Esophagus muscularis mucosa (tissue), 4 donors: ENCODE measurements at places on chromosomes 16 and 17. TPM values are rescaled to one million over a fixed set of nuclear protein-coding genes. Genes with fewer than 3 reads are reported as not detected.

KRTAP4-5 gene
- not detected for total RNA-seq

CXCL16 gene
- 8.0 TPM for total RNA-seq

ADCY9 gene
- 35.8 TPM for total RNA-seq

SPNS2 gene
- 18.2 TPM for total RNA-seq

FOXN1 gene
- total RNA-seq: not detected

KCNAB3 gene
- total RNA-seq: 0.50 TPM

SAP30BP gene
- 81.3 TPM for total RNA-seq

BCAR1 gene
- 45.7 TPM for total RNA-seq

- H3K36me3 ChIP-seq: no peaks in the 10 kb centered on the region
- no peak overlapping the region for H3K4me3 ChIP-seq
- no peaks in the 10 kb centered on the region for H3K27me3 ChIP-seq
- no peaks in the 10 kb centered on the region for H3K4me1 ChIP-seq
- H3K27ac ChIP-seq: no peak overlapping the region
- DNase-seq: no peak
Observed at GRCh38 chr16:69499541-69500230, 66.1 kb upstream of the NFAT5 start.

GRCh38 chr17:64244165-64244564 lies 18.9 kb downstream of the TEX2 start:
- H3K4me3 ChIP-seq: no peak overlapping the region
- H3K27ac ChIP-seq: no peak overlapping the region
- no peaks in the 10 kb centered on the region for H3K27me3 ChIP-seq
- DNase-seq: no peak
- H3K36me3 ChIP-seq: no peaks in the 10 kb centered on the region

DNA sequence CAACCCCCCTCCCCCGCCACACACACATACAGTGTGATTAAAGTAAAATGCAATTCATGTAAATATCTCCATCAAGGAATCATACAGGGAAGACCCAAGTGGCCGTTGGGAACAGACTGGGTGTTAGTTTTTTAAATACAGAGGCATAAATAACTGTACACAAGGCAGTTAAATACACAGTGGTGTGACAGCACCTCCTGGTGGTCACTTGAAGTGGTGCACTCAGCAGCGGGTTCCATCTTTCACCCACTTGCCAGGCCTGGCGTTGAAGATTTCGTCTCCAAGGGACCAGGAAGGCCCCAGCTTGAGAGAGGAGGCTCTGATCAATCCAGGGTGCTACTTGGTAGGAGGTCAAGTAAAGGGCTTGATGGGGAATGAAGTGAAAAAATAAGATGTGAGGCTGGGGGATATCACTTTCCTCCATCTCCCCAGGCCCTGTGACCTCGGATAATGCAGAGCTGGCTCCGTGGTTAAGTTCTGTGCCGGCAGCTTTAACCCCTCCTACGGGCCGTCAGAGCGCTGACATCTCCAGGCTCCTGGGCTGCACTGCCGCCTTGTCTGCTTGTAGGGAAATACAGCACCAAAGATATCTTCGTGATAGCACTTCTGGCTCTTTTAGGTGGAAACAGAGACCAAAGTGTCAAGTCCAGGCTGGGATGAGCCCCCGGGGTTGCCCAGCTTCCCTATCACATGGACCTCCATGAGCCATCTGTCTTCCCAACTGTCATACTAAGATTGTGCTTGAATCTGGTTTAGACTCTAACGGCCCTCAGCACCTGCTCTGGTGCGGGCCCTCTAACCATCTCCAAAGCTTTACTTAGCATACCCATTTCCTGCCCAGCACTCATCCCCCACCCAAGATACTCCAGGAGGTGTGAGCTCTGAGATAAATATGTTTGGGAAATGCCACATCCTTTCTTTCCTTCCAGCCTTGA lies 20.7 kb downstream of the LGALS9 start:
- H3K27me3 ChIP-seq: peaks cover 10% of the 10 kb centered on the region
- H3K27ac ChIP-seq: no peak overlapping the region
- peaks cover 8% of the 10 kb centered on the region for H3K4me1 ChIP-seq
- H3K4me3 ChIP-seq: no peak overlapping the region
- DNase-seq: no peak

- H3K27me3 ChIP-seq: no peaks in the 10 kb centered on the region
- no peaks in the 10 kb centered on the region for H3K4me1 ChIP-seq
- no peak overlapping the region for H3K4me3 ChIP-seq
- no peak overlapping the region for H3K27ac ChIP-seq
Observed at GRCh38 chr17:80397686-80398085, 17.3 kb upstream of the ENDOV start.

DNA sequence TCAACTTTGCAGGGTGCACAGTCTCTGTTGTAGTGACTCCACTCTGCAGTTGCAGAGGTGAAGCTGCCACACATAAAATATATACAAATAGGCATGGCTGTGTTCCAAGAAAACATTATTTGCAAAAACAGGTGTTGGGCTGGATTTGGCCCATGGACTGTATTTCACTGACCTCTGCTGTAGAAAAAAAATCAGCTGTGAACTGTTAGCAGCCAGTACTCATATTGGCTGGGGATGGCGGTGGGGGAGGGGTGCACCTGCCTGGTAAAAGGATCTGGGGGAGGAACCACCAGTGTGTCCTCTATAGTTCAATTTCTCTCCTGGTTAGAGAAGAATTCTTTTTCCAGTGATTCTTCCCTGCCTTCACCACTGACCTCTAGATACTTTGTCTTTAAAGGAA lies 50.0 kb downstream of the SHISA9 start:
- DNase-seq: no peak
- H3K4me1 ChIP-seq: no peaks in the 10 kb centered on the region
- H3K27ac ChIP-seq: no peak overlapping the region
- H3K27me3 ChIP-seq: no peaks in the 10 kb centered on the region
- no peak overlapping the region for H3K4me3 ChIP-seq
- no peaks in the 10 kb centered on the region for H3K36me3 ChIP-seq

GRCh38 chr16:47848421-47849109 lies 307.2 kb downstream of the ABCC12 start:
- H3K36me3 ChIP-seq: no peaks in the 10 kb centered on the region
- H3K4me1 ChIP-seq: no peaks in the 10 kb centered on the region
- H3K27me3 ChIP-seq: no peaks in the 10 kb centered on the region
- H3K27ac ChIP-seq: no peak overlapping the region
- peak; percentile 75 for DNase-seq

DNA sequence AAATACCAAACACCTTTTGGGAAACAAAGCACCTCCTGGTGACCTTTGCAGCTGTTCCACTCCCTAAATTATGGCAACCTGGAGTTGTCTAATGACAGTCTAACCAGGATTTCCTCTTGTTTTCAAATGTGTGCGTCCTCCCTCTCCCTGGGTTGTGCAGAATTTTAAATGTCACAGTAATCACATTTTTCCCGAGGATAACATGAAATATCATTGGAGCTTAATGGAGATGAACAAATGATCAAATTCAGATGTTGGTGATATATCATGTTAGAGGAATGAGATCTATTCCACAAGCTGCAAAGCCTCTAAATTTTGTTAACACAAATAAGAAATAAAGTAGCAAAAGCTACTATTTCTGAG lies 86.9 kb upstream of the HLF start:
- H3K27me3 ChIP-seq: no peaks in the 10 kb centered on the region
- no peak overlapping the region for H3K27ac ChIP-seq
- no peaks in the 10 kb centered on the region for H3K36me3 ChIP-seq

DNA sequence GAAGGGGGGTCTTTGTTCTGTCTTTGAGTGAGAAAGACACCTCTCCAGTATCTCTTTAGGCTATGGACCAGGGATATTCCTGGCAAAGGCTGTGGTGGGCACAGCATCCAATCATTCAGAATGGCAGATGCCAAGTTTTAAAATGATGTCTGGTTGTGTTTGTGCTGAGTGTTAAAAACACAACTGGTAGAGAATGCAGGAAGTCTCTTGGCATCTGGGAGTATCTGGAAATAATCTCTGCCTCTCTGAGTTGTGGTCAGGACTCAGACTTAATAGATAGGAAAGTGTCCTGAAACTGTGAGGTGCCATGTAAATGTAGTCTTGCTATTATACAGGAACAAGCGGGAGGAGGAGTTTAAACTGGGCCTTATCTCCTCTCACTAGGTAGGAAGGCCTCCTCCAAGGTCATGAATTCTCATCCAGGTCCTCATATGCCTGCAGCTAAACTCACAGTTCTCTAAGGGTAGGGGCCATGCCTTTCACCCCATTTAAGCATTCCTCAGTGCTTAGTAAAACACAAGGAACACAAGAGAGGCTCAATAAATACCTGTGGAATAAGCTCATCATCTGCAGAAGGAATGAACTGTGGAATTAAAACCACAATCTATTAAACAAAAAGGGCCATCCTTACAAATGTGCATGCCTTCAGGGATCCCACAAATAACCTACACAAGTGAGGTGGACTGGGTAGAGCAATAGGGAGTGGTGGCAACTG lies 317.6 kb downstream of the CBLN1 start:
- no peaks in the 10 kb centered on the region for H3K27me3 ChIP-seq
- no peak for DNase-seq
- H3K4me3 ChIP-seq: no peak overlapping the region
- H3K27ac ChIP-seq: no peak overlapping the region
- H3K36me3 ChIP-seq: no peaks in the 10 kb centered on the region

GRCh38 chr16:20401066-20401465 lies 3.5 kb downstream of the PDILT start:
- H3K4me1 ChIP-seq: no peaks in the 10 kb centered on the region
- DNase-seq: no peak
- no peaks in the 10 kb centered on the region for H3K36me3 ChIP-seq
- no peaks in the 10 kb centered on the region for H3K27me3 ChIP-seq
- H3K4me3 ChIP-seq: no peak overlapping the region

GRCh38 chr16:53071748-53072301 lies 17.0 kb downstream of the CHD9 start:
- H3K4me1 ChIP-seq: peaks cover 30% of the 10 kb centered on the region
- no peaks in the 10 kb centered on the region for H3K27me3 ChIP-seq
- H3K4me3 ChIP-seq: peak overlapping the region; percentile 13
- no peak for DNase-seq
- no peaks in the 10 kb centered on the region for H3K36me3 ChIP-seq

- no peak overlapping the region for H3K4me3 ChIP-seq
- no peak for DNase-seq
- no peaks in the 10 kb centered on the region for H3K27me3 ChIP-seq
- no peak overlapping the region for H3K27ac ChIP-seq
Observed at GRCh38 chr16:82657239-82657638, 30.5 kb downstream of the CDH13 start.

DNA sequence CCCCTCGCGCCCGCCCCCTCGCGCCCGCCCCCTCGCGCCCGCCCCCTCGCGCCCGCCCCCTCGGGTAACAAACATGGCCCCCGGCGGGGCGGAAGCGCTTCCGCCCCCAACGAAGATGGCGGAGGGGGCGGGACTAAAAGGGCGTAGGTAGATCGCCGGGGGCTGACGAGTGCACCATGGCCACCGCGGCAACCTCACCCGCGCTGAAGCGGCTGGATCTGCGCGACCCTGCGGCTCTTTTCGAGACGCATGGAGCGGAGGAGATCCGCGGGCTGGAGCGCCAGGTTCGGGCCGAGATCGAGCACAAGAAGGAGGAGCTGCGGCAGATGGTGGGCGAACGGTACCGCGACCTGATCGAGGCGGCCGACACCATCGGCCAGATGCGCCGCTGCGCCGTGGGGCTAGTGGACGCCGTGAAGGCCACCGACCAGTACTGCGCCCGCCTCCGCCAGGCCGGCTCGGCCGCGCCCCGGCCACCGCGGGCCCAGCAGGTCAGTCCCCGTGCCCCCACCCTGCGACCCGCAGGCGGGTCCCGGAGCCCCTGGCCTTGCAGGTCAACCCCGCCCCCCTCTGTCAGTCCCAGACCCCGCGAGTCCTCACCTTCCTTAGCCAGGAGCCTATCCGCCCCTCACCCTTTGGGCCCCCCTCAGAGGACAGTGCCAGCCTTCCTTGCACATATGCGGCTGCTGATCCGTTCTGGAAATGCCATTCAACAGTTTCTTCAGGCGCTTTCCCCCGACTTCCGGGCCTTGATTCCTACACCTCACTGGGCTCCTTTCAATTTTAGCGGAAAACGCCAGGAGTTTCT lies at the start of gene COG1:
Gene COG1, plus strand, starts transcription at position 162 of the 808 bp plus-strand sequence. Its CDS starts 15 bp downstream, at position 177.
- no peaks in the 10 kb centered on the region for H3K27me3 ChIP-seq
- peaks cover 32% of the 10 kb centered on the region for H3K4me1 ChIP-seq
- H3K36me3 ChIP-seq: peaks cover 23% of the 10 kb centered on the region
- H3K27ac ChIP-seq: peak within 1 kb of the TSS; percentile 92
- DNase-seq: peak; percentile 96

GRCh38 chr17:1713160-1713877 lies 3.1 kb upstream of the TLCD2 start:
- DNase-seq: no peak
- H3K4me3 ChIP-seq: peak overlapping the region; percentile 95
- peaks cover 26% of the 10 kb centered on the region for H3K36me3 ChIP-seq
- peaks cover 77% of the 10 kb centered on the region for H3K4me1 ChIP-seq
- H3K27ac ChIP-seq: peak overlapping the region; percentile 99

DNA sequence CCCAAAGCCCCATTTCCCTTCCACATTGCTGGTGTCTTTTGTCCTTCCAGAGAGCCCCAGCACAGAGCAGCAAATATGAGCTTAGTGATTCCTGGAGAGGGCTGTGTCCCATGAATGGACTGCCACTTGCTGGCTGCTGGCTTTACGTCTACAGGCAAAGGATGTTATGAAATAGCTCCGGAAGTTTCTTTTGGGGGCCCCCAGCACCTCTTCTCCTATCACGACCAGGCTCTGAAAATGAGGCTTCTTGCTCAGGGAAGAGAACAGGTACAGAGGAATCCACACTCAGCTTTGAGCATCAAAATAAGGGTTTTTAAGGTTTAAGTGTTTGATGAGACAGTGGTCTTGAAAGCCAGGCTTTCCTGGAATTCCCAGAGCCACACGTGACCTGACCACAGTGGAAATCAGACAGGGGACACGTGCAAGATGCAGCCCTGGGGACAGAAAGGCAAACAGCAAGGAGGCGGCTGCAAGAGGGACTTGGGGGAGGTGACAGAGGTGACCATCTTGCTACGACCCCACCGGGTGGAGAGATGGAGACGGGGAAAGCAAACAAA lies 58.1 kb downstream of the ZDHHC7 start:
- peaks cover 9% of the 10 kb centered on the region for H3K4me1 ChIP-seq
- no peak for DNase-seq
- no peaks in the 10 kb centered on the region for H3K36me3 ChIP-seq
- no peaks in the 10 kb centered on the region for H3K27me3 ChIP-seq
- H3K4me3 ChIP-seq: no peak overlapping the region
- H3K27ac ChIP-seq: no peak overlapping the region

GRCh38 chr16:22240023-22240710 lies 34.1 kb downstream of the EEF2K start:
- peak overlapping the region; percentile 65 for H3K27ac ChIP-seq
- H3K4me3 ChIP-seq: no peak overlapping the region
- H3K36me3 ChIP-seq: peaks cover 26% of the 10 kb centered on the region

DNA sequence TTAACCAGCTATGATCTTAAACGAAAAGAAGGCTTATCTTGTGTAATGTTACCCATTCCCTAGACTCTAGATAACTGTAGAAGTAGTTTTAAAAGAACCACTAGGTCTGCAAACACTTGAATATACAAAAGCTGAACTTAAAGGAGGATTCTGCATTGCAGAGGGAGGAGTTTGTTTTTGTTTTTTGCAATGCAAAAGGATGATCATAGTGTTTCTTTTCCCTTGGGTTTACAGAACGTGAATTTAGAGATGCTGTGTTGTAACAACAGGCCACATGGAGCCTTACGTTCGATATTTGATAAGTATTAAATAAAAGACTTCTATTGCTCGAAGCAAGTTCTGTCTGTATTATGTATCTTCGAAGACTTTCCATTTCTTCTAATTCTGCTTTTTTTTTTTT lies 77.6 kb downstream of the CHD9 start:
- no peak for DNase-seq
- H3K27ac ChIP-seq: peak overlapping the region; percentile 97
- H3K27me3 ChIP-seq: no peaks in the 10 kb centered on the region
- no peaks in the 10 kb centered on the region for H3K36me3 ChIP-seq
- H3K4me3 ChIP-seq: peak overlapping the region; percentile 90
